ENCODE measurements at places on chromosomes 2 and 18. TPM values are rescaled to one million over a fixed set of nuclear protein-coding genes. Genes with fewer than 3 reads are reported as not detected.
A peak's percentile ranks its signal among the peaks of the same experiment; 100 is the strongest.

The IL1F10 gene
- not detected for total RNA-seq

The MRPL44 gene
- 34.0 TPM for total RNA-seq

The ZNF385B gene
- not detected for total RNA-seq

The LRRC30 gene
- total RNA-seq = not detected

The ABCB11 gene
- not detected for total RNA-seq

The POMC gene
- 0.66 TPM for total RNA-seq

The UGT1A3 gene
- not detected for total RNA-seq

The LAMA3 gene
- 13.2 TPM for total RNA-seq

DNA sequence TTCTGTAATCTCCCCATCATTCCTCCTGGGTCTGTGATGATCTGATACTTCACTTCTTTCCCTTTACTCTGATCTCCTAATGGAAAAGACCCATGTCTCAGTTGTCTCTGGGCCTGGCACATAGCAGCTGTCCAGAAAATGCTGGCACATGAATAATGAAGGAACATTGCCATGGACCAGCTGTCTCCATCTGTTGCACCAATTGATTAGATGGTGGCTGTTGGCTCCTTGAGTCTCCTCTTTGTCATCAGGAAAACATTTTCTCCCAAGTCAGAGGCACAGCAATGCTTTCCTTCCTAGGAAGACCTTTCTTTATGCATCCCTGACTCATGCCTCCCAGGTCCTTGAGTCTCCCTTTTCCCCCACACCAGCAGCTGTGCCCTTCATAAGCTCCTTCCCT lies 286.2 kb upstream of the CXCR4 start:
- DNase-seq = no peak

- peak; percentile 10 for DNase-seq
Observed at GRCh38 chr18:56715121-56715520, 64.0 kb downstream of the WDR7 start.

DNA sequence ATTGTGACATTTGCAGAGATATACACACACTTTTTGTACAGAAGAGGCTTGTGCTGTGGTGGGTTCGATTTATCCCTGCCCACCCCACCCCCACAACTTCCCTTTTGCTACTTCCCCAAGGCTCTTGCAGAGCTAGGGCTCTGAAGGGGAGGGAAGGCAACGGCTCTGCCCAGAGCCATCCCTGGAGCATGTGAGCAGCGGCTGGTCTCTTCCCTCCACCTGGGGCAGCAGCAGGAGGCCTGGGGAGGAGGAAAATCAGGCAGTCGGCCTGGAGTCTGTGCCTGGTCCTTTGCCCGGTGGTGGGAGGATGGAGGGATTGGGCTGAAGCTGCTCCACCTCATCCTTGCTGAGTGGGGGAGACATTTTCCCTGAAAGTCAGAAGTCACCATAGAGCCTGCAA lies 40.0 kb downstream of the STEAP3 start:
- no peak for DNase-seq

DNA sequence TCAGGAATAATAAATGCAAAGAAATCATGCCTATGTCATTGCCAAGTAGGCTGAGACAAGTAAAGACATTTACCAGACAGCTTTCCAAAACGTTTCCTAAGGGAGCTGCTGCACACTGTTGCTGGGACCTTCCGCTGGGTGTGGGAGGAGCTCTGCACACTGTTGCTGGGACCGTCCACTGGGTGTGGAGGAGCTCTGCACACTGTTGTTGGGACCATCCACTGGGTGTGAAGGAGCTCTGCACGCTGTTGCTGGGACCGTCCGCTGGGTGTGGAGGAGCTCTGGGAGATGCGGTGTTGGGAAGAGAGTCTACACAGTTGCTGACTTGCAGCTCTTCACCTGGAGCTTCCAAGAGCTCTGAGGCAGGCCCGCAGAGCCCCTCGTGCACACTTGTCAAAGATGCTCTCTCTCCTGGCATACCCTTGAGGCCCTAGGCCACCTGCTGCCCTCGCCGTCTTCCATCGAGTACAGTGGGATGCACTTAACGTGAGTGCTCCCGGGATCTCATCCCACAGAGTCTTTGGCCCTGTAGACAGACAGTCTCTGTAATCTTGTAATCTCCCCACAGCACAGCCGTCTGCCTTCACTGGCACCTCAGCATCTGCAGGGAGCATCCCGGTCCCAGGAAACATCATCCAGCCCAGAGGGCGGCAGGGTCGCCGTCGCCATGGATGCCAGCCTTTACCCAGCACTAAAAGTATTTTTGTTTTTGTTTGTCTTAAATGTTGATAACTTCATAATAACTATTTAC lies 51.4 kb downstream of the TRAPPC12 start:
- no peak for DNase-seq

DNA sequence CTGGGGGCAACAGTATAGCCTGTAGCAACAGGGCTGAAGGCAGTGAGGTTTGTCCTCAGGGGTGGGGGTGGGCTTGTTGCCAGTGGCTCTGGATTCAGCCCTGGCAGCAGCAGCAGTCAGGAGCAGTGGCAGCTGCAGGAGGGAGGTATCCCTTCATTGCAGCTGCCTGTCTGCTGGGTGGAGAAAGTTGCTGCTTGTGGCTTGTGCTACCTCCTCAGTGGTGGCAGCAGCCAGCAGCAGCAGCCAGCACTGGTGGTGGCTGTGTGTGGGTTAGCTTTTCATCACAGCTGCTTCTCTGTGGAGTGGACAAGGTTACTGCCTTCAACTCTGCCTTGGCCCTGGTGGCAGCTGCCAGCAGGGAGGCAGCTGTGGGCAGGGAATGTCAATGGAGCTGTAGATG lies 94.9 kb downstream of the ARL6IP6 start:
- DNase-seq = no peak

DNA sequence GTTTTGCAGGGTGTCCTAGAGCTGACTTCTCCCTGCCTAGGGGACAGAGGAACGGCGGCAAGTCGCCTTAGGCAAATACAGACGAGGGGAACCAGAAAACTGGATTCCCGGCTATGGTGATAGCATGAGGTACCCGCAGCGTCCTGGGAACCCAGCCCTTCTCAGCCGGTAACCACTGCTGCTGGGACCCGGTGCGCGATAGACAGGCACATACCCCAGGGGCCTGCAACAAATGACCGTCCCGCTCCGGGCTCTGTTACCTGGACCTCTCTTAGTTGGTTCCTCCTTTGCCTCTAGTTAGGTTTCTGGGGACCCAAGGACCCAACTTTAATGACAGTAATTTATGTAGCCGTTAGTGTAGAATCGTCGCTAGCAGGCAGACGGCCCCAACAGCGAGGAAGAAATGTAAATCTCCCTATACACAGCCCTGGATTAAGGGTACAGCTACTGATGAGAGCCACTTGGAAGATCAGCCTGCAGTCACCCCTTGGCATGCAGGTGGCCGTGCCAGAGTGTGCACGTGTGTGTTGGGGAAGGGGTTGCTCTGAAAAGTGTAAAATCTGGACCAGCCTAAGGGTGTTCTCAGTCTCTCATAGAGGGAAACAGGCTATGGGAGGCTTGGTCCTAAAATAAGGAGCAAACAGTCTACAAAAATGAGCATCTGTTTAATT lies 819 bp upstream of the SERPINE2 start:
- DNase-seq = no peak

GRCh38 chr2:96546321-96546720 lies 9.8 kb downstream of the ARID5A start:
- no peak for DNase-seq

- DNase-seq = no peak
Observed at GRCh38 chr2:132577686-132578085, 92.3 kb downstream of the LYPD1 start.

- no peak for DNase-seq
Observed at GRCh38 chr2:178247250-178247649, 52.9 kb downstream of the OSBPL6 start.

DNA sequence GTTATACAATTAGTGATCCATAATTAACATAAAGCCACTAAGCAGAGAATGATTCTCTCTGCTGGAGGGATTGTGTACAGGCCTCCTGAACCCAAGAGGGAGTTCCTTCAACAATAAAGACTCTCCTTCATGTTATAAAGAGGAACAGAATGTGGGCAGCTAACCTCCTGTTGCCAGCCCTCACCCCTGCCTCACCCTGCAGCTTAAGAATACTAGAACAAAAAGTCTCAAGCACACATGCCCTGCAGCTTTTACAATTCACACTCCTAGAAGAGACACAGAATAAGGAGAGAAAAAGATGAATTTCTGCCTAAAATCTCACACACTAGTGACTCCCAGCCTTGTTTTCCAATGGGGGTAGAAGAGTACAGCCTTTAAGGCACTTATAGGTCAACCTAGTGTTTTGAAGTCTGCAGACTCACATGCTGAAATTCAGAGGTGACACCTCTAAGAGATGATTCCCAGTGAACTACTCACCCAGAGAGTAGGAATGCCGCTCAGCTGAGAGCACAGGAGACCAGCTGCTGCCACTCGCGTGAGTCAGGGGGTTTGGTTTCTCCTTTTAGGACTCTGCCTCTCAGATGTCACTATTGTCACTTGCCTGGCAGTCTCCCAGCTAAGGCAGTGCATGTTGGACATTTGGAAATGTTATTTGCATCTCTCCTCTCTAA lies 32.5 kb upstream of the IL1RL1 start:
- peak; percentile 52 for DNase-seq

GRCh38 chr2:98356729-98357128 lies 10.5 kb downstream of the CNGA3 start:
- no peak for DNase-seq

- DNase-seq = no peak
Observed at GRCh38 chr2:129882476-129882875, 97.0 kb upstream of the RAB6C start.

GRCh38 chr2:38148501-38148900 lies 72.5 kb upstream of the CYP1B1 start:
- DNase-seq = peak; percentile 90

DNA sequence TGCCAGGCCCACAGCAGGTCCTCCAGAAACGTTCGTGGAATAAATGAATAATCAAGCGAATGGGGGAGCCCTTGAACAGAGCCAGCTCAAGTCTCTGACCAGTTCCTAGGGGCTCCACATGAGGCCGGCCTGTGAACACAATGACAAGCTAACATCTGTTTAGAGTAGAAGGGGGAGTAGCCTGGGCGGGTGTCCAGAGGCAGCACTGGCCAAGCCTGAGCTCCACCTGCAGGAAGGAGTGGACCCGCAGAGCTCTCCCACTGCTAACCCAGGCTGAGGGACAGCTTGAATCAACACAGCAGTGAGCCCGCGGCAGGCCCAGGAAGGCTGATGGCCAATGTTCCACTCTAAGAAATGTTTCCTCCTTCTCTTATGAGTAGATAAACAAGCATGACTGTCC lies 234.8 kb upstream of the RAB6C start:
- DNase-seq = no peak

GRCh38 chr2:113089916-113090315 lies 22.1 kb downstream of the IL1F10 start:
- DNase-seq = no peak

DNA sequence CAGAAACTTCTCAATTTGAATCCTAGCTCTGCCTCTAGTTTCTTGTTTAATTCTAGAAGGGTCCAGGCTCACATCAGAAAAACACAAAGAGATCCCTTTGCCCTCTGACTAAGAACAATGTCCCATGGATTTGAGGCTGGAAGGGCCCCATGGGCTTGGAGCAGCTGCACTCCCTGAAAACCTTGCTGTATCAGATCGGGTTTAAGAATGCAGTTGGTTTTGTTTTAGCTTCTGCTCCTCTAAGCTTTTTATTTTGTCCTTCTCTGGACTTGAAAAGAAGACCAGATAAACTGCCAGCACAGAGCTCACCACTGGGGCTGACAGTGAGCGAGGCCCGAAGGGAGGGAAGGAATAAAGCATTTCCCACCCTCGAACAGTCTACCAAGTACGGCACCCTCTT lies 69.2 kb upstream of the WIPF1 start:
- DNase-seq = no peak

DNA sequence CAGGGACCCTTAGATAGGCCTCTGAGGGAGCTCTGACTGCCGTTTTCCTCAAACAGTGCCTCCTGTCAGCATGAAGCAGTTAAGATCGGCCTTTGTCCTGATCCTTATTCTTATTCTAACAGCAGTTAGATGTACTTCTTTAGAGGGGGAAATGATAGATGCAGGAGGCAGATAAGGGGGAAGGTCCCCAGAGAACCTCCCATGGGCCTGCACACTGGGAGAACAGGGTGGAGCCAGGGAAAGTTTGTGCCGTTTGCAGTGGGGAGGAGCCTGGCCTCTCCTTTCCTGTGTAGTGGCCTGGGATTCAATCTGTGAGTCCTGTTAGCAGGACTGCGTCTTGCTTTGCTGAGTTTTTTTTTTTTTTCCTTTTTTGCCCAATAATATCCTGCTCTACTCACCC lies 7.9 kb upstream of the INPP4A start:
- DNase-seq = no peak

- no peak for DNase-seq
Observed at GRCh38 chr2:237062585-237062984, 23.1 kb upstream of the COPS8 start.

Data from fibroblast of lung (primary cell).